HCT116 (cell line): ENCODE measurements at places on chromosomes 12 and 14.

- peak; percentile 31 for DNase-seq
Observed at GRCh38 chr12:78584695-78585094, 279.9 kb upstream of the SYT1 start.

DNA sequence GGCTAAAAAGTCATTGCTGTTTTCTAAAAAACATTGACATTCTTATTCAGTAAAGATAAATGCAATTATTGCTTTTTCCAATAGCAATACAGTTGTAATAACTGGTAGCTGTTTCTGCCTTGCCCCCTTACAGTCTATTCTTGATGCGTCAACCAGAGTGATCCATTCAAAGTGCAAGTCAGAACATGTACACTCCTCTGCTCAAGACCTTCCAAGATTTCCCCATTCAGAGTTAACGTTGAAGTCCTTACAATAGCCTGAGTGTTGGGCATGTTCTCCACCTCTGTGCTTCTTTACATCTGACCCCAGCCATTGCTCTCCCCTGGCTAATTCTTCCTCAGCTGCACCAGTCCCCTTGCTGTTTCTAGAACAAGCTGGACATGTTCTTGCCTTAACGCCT, 24.3 kb downstream of the VRK1 start:
- DNase-seq = no peak

DNA sequence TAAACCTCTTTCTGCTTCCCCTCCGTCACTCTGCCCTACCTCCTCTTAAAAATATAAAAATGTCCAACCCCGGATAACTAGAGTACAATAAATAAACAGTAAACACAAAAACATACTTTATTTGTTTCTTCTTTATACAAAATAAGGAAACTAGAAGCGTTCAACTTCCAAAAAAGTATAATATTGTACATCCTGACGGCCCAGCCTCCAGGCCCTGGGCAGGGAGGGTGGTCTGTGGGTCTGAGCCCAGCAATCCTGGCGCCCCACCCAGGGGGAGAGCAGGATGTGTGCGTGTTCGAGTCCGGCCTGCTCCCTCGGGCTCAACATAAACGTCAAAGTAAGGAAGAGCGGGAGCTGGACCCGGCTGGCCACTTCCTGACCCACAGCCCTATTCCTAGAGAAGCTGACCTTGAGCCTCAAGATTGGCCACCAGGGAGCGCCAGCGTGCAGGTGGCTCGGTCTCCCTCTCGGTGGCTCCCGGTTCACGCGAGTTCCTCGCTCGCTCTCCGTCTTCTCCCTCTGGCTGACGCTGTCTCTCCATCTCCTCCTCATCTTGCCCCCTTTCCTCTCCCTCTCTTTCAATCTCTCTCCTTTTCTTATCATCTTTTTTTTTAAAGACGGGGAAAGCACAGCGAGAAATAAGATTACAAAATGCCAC, 9.4 kb downstream of the LHX5 start:
- DNase-seq = peak; percentile 67

DNA sequence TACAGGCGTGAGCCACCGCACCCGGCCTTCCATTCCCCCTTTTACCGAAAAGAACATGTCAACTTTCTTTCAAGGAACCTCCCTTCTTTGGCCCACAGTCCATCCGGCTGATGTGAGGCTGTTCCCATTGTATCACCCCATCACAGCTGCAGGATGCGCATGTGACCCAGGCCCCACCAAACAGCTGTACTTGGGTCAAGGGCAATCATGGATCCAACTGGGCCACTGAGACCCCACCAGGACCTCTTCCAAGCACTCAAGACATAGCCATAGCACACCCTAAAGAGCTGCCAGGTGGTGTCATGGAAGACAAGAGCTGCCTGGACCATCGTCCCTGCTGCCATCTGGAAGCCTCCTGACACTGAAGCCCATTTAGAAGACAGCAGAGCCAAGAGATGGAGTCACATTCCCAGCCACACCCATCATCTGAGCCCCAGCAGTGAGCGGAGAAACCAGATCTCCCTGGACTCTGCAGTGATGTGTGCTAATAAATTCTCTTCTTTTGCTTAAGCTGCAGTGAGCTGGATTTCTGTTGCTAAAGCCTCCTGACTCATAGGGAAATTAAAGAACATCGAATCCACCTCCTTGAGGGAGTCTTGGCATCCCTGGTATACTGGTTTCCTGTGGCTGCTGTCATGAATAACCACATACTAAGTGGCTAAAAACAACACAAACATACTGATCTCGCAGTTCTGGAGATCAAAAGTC, 105.6 kb downstream of the KSR2 start:
- no peak for DNase-seq

DNA sequence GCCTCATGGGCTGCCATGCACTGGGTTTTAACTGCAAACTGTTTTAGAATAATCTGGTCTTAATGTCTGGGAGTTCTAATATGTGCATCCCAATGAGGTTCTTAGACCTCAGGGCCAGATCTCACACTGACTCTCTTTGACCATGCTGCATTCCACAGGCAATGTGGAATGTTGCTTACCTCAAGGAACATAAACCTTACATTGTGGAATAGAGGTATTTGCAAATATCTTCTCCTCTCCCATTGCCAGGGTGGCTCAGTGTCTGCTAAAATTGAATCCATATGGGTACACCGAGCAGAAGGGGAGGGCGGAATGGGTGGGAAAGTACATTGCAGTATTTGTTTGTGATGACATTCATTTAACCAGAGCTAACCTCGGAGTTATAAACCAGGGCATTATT, 78.6 kb downstream of the CHST11 start:
- no peak for DNase-seq

DNA sequence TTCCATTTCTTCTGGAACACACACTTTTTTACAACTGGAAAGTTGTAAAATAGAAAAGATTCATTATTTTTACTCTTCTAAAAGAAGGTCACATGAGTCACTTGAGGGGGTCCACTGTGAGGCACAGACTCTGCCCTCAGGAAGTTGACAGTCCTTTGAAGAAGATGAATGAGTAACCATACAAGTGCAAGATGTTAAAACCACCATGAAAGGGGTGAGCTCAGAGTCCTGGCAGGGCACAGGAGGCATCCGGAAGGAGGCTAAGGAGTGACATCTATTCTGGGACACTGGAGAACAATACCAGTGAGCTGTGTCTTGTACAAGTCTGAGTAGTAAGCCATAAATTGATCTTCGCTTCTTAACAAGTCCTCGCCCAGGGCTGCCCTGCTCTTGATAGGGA, 126.0 kb upstream of the FRMD6 start:
- no peak for DNase-seq

DNA sequence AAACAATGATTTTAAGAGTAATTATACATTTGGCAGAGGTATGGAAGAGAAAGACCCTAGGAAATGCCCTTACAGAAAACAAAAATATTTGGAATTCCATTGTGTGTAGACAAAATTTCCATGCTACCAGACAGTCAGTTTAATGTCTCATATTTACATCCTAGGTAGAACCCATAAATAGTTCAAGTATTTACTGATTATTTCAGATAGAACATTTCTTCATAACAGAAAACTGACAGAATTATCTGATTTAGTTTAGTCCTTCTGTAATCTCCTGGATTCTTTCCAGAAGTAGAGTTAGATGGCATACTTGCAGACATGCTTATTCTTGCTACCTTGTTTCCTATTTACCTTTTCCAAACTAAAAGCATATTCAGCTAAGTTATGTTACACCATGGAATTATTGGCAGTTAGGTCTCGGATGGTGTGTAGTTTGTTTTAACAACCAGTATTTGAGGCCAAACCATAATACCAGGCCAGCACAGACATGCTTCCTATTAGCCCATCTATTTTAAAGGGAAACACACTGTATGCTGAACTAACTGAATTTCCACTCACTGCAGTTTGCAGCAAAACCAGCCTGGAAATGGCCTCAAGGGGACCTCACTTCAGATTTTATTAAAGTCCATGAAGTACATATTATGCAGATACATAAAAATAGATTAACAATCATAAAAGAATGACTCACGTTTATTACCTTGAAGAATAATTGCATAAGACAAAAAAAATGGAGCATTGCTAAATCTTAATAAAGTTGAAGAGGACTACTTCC, 126.6 kb upstream of the LRIG3 start:
- no peak for DNase-seq

DNA sequence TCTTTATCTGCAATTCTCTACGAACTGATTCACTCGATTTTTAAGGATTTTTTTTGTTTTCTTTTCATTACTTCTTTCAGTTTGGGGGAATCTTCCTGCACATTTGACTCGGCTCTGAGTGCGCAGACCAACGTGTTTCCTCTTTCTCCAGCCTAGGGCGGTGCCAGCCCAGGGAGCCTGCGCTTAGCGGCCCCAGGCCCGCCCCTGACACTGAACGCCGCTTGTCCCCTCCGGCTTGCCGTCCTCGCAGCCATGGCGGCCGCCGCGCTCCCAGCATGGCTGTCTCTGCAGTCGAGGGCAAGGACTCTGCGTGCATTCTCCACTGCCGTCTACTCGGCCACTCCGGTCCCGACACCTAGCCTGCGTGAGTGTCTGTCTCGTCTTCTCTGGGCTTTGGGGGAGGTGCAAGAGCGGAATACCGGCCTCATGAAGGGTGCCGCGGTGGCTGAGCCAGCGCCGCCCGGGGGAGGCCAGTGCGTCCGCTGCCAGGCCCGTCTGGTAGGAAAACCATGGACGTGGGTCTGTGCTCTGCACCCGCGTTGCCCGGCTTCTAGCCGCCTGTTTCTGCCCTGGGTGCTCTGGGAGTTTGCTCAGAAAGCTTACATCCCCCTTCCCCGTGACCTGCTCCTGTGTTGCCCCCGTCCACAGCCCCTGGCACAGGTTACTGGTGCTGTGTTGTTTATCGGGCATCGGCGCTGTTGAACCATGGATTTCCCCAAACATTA, at the start of gene MRPS35:
TSS of gene MRPS35 (plus strand) at position 241 of the 725 bp plus-strand sequence. CDS start at position 253, 12 bp downstream.
- peak; percentile 80 for DNase-seq

DNA sequence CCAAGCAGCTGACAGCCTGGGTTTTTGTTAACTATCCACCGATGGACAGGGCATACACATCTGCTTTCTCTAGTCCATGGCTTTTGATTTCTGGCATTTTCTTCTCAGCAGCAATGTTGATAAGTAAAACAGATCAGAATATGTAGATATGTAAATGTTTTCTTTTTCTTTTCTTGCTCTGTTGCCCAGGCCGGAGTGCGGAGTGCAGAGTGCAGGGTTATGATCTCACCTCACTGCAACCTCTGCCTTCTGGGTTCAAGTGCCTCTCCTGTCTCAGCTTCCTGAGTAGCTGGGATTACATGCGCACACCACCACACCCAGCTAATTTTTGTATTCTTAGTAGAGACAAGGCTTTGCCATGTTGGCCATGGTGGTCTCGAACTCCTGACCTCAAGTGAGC, 27.9 kb downstream of the CLEC9A start:
- no peak for DNase-seq

GRCh38 chr12:121391619-121392324, 8.1 kb upstream of the RNF34 start:
- DNase-seq = no peak

- peak; percentile 88 for DNase-seq
Observed at GRCh38 chr12:75766263-75767160, 255.1 kb upstream of the KRR1 start.

DNA sequence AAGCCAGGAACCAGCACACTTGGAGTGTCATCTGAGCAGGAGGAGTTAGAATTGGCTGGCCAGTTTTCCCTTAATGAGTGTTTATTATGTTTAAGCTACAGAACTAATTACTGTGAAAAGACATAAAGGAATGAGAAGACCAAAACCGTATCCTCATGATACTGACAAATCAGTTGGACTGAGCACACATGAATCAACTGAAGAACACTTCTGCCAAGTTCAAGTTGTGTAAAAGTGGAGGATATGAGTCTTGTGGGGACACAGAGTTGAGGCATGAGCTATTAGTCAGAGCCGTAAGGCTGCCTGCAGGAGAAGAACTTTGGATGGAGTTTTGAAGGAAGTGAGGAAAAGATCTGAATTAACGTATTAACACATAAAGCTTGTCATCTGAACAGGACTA, 43.1 kb downstream of the HMGA2 start:
- no peak for DNase-seq

DNA sequence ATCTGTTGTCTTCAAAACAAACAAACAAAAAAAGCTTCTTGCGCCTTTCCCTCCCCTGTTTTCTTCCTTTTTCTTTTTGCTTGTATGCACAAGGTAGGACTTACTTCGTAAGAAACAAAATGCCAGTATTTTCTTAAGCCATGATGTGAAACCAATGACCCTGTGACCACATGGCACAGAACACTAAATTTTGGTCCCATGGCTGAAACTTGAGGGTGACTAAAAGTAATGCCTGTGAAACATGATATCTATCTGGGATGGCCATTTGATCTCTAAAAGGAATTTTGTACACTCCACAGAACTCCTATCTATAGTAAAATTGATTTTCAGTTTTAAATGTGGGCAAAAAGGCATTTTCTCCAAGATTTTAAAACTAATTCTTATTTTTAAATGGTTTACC, 63.6 kb downstream of the PAPOLA start:
- DNase-seq = no peak

DNA sequence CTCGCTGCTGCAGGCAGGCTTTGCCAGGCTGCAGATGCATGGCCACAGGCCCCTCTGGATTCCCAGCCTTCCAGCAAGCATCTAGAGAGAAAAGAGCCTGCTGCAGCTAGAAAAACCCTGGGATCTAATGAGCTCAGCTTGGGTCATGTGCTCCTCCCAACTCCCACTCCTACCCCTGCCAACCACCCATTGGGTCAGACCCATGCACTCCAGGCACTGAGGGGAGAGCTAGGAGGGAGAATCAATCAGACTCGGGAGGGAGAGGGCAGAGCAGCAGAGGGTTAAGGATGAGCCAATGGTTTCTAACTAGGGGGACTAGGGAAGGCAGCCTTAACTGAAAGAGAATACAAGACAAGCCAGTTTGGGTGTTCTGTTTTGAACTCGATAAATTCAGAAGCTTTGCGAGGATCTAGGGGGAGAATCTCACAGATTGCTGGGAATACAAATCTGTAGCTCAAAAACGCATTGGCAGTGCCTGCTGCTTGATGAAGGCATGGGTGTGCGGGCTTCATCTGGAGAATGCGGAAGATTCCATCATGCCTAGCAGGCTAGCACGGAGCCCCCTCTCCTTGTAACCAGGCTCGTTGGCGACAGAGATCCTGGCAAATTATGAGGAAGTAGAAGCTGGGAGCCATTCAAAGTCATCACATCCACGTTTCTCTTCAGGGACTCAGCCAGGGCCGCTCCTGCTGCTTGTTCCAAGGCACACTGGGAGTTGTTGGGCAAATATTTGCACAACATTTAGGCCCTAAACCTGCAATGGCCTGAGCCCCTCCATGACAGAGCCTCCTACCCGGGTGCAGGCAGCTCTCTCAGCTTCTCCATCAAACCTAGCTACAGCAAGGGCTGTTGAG, 56.4 kb downstream of the VCPKMT start:
- no peak for DNase-seq
